ENCODE measurements at places on chromosomes 1 and 21. TPM values are rescaled to one million over a fixed set of nuclear protein-coding genes. Genes with fewer than 3 reads are reported as not detected.
A peak's percentile ranks its signal among the peaks of the same experiment; 100 is the strongest.

DNA sequence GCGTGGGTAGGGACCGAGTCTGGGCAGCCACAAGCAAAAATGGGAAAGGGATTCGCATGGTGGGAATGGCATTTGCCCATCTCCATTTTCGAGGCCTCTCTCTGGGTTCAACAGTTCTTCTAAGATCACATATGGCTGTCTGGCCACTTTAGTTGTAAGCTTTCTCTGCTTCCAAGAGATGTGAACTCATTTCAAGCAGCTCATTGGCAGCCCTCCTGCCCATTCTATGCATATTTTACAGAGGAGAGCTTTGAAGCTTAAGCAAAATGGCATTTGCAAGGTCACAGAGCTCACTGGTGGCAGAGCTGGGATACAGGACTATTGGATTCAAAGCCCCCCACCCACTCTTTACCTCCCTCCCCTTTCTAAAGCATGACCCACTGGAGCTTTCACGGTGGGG lies 93.7 kb downstream of the HHIPL2 start:
- DNase-seq = no peak

- no peak for DNase-seq
Measured at GRCh38 chr1:26370591-26371382, 1.8 kb downstream of the ZNF683 start.

- no peak for DNase-seq
Measured at GRCh38 chr1:244741692-244742091, 88.8 kb downstream of the DESI2 start.

DNA sequence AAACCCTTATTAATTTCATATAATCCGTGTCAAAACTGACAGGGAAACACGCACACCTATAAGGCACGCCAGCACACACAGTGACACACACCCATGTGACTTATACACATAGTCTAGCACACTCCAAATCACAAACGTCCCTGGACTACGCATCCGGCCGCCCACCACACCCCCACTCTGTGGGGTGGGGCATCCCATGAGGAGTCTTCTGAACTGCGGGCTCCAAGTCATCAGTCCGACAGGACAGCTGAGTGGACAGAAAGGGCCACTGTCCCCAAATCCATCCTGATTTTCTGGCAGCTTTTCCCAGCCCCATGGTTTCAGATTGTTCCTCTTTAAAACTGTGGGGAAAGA lies 829 bp downstream of the PEA15 start:
- DNase-seq = no peak

DNA sequence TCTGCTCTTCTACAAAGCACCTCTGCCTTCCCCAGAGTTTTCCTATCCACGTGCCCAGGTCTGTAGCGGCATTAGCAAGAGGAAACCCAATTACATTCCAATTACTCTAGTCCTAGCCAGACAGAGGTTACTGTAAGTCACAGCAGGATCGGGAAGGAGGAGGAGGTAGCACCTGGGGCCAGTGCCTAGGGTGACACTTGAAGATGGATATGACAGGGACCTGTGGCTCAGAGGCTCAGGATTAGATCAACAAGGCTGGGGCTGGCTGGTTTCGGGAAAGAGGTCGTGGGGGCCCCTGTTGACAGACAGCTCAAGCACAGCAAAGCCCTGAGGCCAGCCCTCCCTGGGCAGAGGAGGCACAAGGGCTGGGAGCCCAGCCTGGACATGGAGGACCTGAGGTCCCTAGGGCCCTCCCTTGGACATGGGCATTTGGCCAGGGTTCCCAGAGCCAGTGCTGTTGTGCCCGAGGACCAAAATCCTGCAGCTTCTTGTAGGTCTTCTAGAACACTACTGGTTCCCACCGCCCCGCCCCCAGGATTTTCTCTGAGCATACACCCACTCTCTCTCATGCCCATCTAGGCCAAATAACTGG lies 3.0 kb upstream of the HCRTR1 start:
- DNase-seq = no peak

DNA sequence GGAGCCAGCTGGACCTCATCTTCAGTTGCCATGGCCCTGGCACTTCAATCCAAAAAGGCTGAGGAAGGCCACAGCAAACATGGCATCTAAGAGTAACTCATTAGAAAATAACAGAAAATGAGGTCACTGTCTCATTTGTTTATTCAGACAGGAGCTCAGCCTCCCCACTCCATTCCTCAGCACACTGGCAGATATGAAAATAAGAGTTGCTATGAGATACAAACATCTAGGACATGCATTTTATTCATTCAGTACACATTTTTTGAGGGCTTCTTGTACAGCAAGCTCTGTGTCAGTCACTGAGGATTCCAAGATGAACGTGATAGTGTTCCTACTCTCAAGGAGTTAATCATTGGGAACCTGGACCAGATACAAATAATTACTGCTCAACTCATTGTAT lies 32.7 kb upstream of the TMEM125 start:
- no peak for DNase-seq

- no peak for DNase-seq
Measured at GRCh38 chr1:76268341-76268740, 193.8 kb downstream of the ST6GALNAC3 start.

GRCh38 chr1:115203287-115203686 lies 114.0 kb upstream of the TSPAN2 start:
- no peak for DNase-seq

- no peak for DNase-seq
Measured at GRCh38 chr1:246258250-246258649, 248.8 kb downstream of the SMYD3 start.

- no peak for DNase-seq
Measured at GRCh38 chr1:210467440-210468043, 138.8 kb downstream of the HHAT start.

DNA sequence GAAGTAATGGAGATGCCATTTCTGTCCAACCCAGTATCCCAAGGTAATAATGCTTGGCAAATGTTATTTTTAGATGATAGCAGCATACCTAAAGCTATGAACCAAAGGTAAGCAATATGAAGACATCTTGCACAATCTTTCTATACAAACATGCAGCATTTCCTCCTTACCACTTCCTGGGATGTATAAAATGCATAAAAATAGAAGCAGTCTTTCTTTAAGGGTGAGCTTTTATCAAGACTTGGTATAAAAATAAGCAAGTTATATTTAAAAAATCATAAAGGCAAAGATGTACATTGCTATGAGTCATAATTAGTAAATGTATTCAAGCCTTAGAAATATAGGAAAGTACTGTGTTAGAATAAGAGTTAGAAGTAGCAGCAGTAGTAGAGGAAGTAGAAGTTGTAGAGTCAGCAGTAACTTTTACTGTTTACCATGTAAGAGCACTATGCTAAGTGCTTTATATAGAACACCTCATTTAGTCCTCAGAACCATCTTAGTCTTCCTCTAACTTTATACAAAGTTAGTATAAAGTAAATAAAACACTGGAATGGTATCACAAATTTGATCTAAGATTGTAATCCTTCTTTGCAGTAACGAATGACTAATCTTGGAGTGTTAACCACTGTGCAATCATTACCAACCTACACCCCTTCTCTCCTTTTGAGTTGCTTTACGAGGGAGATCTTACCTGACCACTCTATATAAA lies 371.3 kb downstream of the VAV3 start:
- no peak for DNase-seq

GRCh38 chr1:184358256-184358655 lies 28.6 kb upstream of the C1orf21 start:
- no peak for DNase-seq

DNA sequence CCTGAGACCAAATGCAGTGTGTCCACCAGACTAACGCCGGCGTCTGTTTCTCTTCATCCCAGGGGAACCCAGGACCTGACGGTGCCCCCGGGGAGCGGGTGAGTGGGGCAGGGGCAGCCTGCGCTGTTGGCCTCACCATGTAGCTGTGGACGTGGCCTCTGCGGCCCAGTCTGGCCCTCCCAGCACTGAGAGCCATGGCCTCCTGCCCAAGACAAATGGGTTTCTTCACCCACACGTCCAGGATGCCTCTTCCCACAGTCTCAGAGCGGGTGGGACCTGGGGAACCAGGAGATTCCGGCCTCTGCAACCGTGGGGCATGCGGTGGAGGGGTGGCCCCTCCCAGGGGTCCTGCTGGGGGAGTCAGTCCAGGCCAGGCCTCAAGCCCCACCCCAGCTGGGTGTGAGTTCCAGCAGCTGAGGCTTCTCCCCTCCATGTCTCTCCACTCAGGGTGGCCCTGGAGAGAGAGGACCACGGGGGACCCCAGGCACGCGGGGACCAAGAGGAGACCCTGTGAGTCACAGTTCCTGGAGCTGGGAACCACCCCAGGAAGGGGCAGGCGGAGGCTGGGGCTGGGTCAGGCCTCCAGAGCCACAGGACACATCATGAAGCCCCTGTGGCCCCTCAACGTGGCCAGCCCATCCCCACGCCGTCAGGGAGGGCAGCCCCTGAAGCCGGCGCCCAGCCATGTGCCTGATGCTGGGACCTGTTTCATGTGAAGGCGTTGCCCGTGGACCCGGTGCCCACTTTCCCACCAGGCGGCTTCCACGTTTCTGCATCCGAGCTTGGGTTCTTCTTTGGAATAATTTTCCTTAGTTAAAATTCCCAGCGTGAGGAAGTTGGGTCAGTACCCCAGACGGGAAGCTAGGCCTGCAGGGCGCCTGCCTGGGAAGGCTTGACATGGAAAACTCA lies 11.0 kb downstream of the COL6A1 start:
- DNase-seq = no peak

GRCh38 chr1:111222308-111223125 lies 5.0 kb upstream of the CHI3L2 start:
- DNase-seq = peak; percentile 79

DNA sequence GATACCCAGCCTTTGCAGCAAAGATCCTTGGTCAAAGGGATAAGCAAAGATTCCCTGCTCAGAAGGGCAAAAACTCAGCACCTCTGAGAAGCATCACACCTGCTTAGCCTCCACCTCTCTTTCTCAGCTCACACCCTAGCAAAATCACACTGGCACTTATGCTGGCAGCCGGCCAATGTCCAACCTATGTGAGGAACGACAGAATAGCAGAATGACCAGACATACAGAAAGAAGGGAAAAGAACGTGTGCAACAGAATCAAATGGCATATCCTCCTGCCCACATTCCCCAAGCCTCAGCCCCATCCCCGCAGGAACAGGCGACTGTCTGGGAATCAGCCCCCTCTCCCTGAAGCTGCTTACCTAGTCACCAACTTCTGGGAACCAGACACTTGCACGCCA lies 664 bp upstream of the ADORA3 start:
- no peak for DNase-seq

DNA sequence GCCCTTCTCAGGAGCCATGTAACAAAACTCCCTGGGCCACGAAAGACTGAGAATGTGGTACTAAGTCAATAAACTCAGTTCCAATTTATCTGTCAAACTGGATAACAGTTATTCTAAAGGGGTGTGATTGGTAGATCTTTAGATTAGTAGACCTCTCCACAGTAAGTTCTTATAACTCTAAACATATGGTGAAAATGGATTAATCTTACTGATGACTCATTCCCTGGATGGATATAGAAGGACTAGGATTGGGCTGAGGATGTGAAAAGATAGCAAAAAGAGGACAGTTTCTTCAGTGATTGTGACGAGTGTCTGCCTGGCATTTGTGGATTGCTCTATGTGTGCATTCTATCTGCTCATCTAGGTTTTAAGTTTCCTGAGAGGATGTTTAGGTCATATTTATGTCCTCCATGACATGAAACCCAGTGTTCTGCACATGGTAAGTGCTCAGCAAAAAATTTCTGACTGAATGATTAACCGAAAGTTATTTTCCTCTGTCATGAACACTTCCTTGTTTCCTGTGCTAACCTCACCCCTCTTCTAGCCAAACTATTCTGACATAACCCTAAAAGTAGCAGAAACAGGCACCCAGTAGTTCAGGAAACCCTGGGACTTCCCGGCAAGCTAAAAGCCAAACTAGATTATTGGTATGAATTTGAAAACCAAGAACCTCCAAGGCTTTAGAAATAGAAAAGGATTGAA lies 397.5 kb upstream of the PLXNA2 start:
- no peak for DNase-seq

GRCh38 chr1:180117764-180118116 lies 36.9 kb upstream of the QSOX1 start:
- DNase-seq = no peak

DNA sequence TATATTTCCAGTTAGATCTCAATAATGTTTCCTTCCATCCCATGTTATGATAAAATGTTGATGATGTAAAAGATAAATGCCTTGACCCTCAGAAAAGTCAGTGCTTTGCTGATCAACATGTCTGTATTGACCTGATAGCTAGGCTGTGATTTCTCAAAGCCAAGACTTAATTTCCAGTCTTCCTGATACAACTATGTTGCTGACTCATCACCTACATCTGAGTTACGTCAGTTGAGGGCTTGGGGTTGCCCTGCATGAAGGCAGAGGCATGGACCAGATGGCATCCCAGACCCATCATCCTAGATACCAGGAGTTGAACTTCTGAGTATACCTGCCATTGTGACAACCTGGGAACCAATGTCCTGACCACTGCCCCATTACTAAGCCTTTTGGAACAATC lies 4.8 kb downstream of the LCE1D start:
- no peak for DNase-seq

DNA sequence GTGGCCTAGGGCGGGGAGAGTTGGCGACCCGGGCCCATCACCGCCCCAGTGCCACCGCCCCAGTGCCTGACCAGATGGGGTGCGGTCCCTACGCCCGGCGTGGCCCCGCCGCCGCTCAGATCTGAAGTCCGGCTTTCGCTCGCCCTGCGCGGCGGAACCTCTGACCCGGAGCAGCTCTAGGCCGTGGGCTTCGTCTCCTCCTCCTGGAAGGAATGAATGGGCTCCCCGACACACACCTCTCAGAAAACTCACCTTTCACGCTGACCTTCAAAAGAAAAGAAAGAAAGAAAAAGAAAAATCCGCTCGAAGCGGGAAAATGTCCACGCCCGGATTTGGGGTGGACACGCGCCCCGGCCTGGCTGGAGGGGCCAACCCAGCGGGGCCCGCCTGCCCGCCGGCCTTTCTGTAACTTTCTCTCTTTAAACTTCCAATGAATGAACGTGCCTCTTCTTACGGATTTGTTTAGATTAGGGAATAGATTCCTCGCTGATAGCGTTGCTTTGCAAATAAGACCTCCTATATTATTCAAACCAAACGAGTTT lies 5.4 kb upstream of the SIM2 start:
- no peak for DNase-seq

The KCNE2 gene
- total RNA-seq = not detected

The CTSS gene
- 1.3 TPM for total RNA-seq

The LCE1F gene
- not detected for total RNA-seq

The SLAMF7 gene
- not detected for total RNA-seq
